ENCODE measurements at places on chromosomes 7 and 10.

DNA sequence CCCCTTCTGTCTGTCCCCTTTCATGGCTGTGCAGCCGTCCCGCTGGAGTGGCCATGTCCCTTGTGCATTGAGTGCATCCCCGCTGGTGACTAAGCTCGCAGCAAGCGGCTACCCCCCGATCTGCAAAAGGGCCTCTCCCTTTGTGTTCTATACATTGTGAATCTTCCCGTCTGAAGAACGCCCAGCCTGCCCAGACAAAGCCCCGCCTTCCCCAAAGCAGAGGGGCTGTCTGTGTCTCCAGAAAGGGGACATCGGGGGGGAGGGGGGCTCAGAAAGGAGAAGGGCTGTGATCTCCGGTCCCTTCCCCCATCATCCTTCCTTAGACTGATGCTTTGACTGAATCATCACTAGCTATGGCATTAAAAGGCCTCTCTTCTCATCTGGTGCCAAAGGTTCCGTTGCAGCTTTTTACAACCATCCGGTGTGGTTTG is 11.9 kb downstream of the NPTX2 start:
- no peak for DNase-seq

DNA sequence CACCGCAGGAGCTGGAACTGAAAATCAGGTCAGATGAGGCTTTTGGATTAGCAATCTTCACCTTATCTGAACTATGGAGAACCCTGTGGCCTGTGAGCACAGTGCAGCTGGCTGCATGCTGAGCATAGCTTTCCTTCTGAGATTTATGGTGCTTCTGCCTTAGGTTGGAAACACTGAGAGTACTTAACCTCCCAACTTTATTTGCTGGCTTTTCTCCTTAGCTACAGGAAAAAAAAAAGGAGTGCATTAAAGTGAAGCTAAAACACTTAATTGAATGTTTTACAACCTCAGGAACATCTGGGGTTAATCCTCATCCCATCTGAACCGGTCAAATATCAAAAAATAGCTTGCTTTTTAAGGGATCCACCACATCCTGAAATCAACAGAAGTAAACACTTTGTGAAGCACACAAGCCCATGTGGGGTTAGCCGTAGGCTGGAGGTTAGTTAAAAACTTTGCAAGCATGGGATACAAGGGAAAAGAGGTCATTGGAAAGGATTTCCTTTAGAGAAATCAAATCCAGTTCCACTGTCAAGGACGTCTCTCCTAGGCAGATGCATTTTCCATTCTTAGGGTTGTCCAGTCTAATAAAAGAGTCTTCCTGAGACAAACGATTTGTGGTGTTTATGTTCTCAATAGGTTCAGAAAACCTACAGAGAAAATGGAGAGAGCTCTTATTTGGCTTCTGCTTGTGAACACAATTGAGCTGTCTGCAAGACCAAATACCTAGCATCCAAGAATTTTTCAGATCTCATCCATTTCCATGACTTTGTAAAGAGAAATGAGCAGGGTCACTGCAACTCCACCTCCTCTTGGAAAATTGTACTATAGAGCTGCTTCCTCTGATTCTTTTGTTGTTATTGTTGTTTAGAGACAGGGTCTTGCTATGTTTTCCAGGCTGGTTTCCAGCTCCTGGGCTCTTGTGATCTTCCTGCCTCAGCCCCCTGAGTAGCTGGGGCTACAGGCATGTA is 470.4 kb upstream of the IGFBP3 start:
- no peak for DNase-seq

DNA sequence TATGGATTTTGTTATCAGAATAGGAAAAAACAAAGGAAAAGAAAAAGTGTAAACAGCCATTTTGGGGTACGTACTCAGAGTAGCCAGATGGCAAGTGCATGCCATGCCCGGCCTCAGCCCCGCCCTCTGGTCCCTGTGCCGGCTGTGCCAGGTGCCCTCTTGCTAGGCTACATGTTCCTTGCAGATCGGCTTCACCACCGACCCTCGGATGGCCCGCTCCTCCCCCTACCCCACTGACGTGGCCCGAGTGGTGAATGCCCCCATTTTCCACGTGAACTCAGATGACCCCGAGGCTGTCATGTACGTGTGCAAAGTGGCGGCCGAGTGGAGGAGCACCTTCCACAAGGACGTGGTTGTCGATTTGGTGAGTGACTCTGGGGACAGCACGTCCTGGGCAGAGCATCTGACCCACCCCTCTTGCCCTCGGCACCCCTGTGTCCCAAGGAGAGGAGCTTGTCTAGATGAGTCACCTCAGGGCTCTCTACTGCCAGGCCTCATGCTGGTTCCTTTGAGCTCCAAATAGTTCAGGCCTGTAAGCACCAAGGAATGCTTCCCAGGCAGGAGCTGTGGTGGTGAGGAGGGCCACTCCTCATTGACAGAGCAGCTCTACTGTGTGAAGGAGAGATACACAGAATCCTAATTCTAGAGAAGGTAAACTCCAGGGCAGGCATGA is 54.9 kb upstream of the ZMIZ2 start:
- no peak for DNase-seq

- DNase-seq = no peak
Measured at GRCh38 chr10:98778277-98778759, 331.6 kb upstream of the HPS1 start.

DNA sequence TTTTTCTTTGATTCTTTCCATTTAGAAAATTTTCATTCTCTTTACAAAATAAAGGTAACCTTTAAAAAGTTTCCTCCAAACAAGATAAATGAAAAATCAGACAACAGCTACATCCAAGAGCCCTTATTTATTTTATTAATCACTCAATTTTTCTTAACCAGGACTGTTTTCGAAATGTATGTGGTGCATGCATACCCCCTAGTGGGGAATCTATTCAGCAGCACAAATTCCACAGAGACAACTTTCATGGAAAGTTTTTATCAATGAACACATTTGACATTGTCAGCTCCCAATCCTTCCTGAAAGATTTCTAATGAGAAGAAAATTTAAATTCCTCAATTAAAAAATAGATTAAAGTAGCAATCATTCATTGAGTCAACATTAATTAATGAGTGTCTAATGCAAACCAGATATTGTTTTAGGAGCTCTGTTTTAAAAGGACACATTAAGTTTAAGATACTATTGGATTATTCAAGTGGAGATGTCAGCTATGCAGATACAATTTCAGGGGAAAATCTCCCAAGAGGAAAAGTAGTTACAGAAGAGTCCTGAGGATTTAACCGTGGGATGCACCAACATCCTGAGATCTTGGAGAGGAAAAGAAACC is 5.2 kb upstream of the HTR7 start:
- DNase-seq = no peak

GRCh38 chr7:123681561-123681960 is 25.9 kb downstream of the LMOD2 start:
- no peak for DNase-seq

- no peak for DNase-seq
Measured at GRCh38 chr10:93106631-93107072, 33.0 kb downstream of the CYP26A1 start.

DNA sequence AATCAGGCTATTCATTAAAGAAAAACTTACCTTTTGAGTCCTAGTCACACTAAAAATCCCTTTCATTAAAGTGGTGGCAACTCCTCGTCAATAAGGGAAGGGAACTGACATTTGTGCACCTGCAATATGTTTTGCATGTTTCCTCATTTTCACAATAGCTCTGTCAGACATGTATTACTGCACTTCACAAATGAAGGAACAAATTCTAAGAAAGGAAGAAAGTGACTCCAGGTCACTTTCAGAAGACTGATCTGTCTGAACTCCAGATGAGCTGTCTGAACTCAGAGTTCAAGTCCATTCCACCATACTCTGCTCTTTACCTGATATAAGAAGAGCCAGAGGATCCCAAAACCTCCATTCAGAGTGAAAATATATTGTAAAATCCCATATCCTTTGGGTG is 50.3 kb upstream of the GSAP start:
- no peak for DNase-seq

DNA sequence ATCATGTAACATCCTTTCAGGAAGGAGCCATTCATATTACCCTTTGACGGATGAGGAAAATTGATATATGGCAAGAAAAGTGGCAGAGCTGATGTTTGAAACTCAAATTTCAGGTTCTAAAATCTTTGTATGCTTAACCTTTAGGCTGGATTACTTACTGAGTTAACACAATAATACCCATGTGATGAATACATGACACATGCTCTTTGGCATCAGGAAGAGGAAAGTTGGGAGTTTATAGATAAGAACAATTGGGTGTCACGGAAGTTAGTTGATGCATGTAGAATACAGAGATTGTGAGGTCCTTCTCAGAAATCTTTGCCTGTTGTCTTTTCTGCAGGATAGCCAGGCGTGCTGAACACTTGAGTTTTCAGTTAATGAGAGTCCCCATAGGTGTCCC is 572.1 kb upstream of the POM121L12 start:
- no peak for DNase-seq

DNA sequence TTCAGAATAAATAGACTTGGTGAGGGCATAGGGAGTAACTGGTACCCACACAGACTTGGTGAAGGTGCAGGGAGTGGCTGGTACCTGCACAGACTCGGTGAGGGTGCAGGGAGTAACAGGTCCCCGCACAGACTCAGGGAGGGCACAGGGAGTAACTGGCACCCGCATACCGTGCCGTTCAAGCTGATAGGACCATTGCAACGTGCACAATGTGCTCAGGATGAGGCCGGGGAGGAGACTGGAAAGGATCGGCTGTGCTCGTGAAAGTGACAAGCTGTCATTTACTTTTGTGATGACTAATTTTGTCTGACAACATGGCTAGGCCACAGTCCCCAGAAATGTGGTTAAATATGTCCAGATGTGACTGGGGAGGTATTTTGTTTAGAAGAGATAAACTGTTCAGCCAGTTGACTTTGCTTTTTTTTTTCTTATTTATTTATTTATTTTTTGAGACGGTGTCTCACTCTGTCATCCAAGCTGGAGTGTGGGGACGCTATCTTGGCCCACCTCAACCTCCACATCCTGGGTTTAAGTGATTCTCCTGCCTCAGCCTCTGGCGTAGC is 76.2 kb upstream of the NMT2 start:
- no peak for DNase-seq

DNA sequence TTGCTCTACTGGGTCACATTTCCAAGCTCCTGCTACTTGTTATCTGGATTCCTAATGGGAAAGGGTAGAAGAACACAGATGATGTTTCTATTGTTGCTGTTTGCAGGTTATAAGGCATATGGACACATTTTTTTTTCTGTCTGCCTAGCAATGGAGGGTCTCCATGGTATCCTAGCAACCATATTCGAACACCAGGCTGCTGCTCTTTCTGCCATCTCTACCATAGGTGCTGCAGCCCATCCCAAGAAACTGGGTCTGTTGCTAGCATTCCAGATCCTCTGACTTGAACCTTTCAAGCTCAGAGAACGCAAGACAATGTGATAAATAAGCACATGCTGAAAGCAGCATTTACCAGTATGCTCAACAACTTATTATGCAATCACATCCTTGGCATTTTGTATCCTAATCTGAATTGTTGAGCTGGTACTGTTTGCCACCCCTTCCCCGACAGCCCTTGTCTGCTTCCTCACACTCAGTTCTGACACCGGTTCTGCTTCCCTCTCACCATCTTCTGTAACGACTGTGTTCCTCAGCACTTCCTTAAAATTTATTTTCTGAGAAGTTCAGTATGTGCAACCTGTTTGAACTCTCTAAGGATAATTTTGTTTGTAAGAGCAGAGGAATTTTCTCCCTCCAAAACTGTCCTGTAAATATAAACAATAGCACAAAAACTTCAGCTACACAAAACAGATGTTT is 6.2 kb downstream of the PRKG1 start:
- DNase-seq = no peak

- no peak for DNase-seq
Measured at GRCh38 chr10:92164036-92164696, 126.7 kb downstream of the CPEB3 start.

DNA sequence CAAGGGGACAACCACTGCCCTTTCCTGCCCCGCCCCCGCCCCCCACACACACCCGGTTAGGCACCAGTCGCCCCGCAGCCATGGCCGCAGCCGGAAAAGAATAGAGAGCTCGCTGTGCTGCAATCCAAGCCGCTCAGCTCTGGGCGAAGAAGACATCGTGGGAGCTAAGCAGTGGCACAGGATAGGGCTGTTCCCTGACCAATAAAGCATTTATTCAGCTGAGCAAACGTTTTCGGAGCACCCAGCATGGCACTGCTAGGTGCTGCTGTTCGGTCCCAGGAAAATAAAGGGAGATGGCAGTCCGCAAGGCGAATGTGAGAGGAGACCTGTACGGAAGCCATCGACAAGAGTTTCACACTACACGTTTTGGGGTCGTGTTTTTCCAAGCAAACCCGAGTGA is 18.3 kb downstream of the SKIDA1 start:
- DNase-seq = no peak

- no peak for DNase-seq
Measured at GRCh38 chr10:49398000-49398861, 2.3 kb upstream of the DRGX start.

GRCh38 chr7:138186951-138187351 is 110.7 kb downstream of the AKR1D1 start:
- DNase-seq = no peak

GRCh38 chr10:102007796-102008195 is 48.2 kb downstream of the ARMH3 start:
- DNase-seq = no peak

- DNase-seq = no peak
Measured at GRCh38 chr7:20223356-20223755, 6.2 kb upstream of the MACC1 start.

DNA sequence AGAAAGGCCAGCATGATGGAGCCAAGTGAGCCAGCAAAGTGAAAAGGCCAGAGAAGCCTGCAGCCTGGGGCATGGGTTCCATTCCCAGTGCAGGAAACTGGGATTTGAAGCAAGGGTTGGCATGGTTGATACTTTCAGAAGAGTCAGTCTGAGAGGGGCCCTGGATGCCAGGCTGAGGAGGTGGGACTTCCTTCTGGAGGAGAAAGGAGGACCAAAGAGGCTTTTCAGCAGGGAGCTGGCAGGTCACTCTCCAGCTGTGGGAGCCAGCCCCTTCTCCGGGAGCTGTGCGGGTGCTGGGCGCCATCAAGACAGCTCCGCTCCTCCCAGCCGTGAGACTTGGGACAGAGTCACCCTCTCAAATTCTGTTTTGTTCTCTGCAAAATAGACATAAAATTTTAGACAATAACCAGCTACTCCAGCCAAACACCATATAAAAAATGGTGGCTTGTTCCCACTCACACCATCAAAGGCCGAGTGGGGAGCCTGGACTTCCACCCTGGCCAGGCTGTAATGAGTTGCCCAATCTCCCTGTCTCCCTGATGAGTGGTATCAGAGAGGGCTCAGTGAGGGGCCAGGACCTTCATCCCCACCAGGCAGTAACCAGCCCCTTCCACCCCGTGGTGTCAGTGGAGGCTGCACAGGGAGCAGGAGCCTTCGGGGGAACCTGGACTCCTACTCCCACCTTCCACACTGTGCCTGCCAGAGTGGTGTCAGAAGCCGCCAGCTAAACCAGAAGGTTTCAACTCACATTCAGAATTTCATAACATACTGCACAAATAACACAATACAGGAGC is 133.6 kb upstream of the RET start:
- DNase-seq = no peak

DNA sequence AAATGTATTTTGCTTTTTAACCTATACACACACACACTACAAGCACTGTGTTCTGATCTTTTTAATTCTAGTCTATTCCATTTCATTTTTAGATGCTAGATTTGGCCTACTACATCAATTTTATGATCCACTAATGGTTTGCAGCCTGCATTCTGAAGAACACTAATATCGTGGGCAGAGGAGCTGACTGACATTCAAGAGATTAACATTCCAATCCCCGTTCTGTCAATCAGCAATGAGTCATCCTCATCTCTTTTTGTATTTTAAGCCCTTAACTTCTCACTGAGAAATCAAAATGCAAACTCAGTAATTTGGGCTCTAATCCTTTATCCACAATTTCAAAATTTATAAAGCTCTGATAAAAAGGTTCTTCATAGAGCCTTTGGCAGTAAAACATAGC is 47.1 kb upstream of the GAD2 start:
- no peak for DNase-seq
